ENCODE measurements at places on chromosomes 2 and 18.

DNA sequence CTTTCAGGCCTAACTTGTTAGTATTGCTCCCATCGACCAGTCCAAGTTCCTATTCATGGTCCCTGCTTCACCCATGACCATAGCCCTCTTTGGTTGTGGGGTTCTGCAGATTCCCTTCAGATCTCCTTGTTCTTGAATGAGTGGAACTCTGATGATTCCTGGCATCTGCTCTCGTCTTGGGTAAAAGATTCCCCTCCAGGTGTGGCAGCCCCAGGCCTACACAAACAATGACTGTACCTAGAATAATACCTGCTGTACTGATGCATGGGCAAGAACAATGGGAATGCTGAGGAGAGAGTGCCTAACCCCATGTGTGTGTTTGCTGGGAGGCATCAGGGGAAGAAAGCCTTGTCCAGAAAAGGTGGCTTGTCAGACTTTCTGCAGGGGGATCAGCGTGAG lies 39.2 kb upstream of the MRPL19 start:
- no peak for DNase-seq

GRCh38 chr2:219417374-219417773 lies 803 bp upstream of the DES start:
- DNase-seq: no peak

- no peak for DNase-seq
These were observed 55.1 kb downstream of the CRIM1 start for GRCh38 chr2:36410681-36411080.

- no peak for DNase-seq
These were observed 1345.8 kb upstream of the LRRTM1 start for GRCh38 chr2:81650048-81650971.

- DNase-seq: no peak
These were observed 93.1 kb upstream of the FSIP2 start for GRCh38 chr2:185645529-185645928.

- DNase-seq: no peak
These were observed 42.8 kb upstream of the INHBB start for GRCh38 chr2:120303177-120303576.

GRCh38 chr2:72994991-72995380 lies 76.5 kb downstream of the SFXN5 start:
- no peak for DNase-seq

- DNase-seq: no peak
These were observed 2.2 kb upstream of the SLC4A5 start for GRCh38 chr2:74345272-74345943.
